ENCODE measurements at places on chromosomes 7 and 10.

DNA sequence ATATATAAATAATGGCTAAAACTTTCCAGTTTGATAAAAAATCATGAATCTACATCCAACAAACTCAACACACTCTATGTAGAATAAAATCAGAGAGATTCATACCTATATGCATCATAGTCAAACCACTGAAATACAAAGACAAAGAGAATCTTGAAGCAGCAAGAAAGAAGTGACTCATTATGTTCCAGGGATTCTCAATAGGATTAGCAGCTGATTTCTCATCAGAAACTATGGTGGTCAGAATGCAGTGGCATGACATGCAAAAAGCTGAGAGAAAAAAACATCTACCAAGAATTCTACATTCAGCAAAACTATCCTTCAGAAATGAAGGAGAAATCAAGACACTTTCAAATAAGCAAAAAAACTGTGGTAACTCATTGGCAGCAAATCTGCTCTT, 187.4 kb downstream of the RNLS start:
- no peak for DNase-seq

DNA sequence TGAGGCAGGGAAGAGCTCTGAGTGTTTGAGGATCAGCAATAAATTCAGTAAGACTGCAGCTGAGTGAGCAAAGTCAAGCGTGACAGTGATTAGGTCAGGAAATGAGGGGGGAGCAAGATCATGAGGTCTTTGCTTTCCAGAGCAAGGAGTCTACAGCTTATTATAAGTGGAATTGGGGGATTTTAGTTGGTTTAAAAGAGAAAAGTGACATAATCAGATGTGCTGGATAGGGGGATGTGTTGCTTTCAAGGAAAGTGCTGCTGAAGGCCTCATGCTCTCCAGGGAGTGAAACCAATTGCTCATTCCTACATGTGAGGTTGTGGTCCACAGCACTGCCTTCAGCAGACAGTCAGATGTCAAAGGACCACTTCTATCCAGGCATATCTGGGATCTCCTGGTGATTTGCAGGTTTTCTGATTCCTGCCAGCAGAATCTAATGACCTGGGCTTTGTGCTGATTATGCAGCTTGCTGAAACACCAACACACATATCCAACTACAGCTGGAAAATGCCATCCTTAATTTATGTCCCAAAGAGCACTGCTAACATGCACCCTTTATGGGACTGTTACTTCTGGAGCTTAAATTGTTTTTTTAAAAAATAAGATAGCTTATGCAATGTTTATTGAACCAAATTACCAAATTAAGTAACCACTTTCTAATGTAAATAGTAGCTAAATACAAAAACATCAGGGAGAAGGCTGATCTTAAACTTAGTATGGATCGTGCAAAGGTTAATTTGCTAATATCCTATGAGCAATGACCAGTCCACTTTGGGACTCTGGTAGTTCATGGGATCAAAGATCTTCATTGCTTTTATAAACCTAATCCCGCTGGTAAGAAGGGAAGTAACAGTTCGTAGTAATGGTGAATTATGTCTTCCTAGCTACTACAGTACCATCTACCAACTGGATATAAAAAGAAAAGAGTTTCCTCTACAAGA, 607.6 kb downstream of the KCNMA1 start:
- DNase-seq, result no peak

DNA sequence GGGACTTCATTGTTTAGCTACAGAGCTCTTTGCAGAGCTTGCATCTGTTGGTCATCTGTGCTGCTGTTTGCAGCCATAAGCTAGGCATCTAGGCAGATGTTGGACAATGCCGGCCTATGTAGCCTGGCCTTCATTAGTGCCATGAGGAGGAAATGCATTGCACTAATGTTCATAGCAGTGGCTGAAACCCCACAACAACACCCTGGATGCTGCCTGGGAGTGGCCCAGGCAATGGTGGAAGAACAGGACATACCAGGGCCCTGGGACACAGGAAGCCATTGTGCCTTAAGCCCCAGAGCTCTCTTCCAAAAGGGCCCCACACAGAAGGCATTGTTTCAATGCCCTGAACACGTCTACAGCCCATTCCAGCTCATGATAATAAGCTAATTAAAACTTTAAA, 131.5 kb upstream of the LYZL1 start:
- no peak for DNase-seq

- no peak for DNase-seq
Measured at GRCh38 chr10:30438021-30438850, 4.3 kb downstream of the MAP3K8 start.

- DNase-seq, result peak; percentile 18
Measured at GRCh38 chr10:97320480-97321031, 1.5 kb downstream of the FRAT1 start.
